ENCODE measurements at places on chromosomes 2 and 18.
A peak's percentile ranks its signal among the peaks of the same experiment; 100 is the strongest.

DNA sequence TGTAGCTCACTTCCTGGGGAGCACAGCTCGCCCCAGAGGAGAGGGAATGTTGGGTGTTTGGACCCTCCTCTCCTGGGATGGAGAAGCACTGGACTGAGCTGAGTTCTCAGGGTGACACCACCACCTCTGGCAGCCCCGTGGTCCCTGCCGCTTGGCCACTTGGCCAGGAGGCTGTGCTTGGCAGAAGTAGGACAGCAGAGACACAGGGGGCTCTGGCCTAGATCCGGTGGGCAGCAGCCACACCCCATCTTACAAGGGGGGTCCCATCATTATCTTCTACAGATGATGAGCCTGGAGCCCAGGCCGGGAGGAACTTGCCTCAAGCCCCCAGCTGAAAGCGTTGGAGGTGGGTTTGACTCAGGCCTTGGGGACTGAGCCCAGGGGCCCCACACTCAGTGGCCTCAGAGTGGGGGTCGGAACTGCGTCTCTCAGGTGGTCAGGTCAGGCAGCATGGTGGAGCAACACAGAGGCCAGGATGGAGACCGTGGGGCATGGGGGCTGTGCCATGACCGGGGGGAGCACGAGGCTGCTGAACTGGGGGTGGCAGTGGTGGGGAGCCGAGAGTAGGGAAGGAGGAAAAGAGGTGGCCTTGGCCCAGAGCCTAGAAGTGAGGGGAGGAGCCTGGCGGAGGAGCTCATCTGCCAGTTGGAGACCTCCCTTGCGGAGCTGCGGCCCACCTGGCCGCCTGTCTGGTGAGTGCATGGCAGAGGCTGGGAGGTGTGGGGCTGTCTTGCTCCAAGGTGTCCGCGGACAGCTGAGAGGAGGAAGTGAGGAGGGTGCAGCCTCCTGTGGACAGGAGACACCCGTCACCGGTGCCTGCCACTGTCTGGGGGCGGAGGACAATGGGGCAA lies 63.6 kb upstream of the HDAC4 start:
- H3K27me3 ChIP-seq = peaks cover 9% of the 10 kb centered on the region
- H3K4me1 ChIP-seq = no peaks in the 10 kb centered on the region
- H3K36me3 ChIP-seq = no peaks in the 10 kb centered on the region
- no peak overlapping the region for H3K4me3 ChIP-seq
- DNase-seq = peak; percentile 13

DNA sequence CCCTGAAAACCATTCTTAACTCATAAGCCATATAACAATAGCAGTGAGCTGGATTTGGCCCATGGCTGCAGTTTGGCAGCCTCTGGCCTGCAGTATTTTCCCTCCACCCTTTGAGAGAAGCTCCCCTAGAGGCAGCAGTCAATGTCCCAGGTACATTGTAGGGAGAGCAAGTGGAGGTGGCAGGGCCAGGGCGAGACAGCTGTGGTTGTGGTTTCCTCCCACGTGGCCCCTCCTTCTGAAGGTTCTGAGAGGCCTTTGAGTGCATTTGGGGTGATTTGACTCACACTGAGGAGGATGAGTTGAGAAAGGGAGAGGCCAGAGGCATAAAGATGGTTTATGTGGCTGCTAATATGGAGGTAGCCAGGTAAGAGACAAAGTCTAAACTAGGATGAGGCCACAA lies 45.5 kb upstream of the LDAH start:
- H3K36me3 ChIP-seq = no peaks in the 10 kb centered on the region
- H3K4me3 ChIP-seq = no peak overlapping the region
- no peak overlapping the region for H3K27ac ChIP-seq
- no peak for DNase-seq
- H3K4me1 ChIP-seq = no peaks in the 10 kb centered on the region

DNA sequence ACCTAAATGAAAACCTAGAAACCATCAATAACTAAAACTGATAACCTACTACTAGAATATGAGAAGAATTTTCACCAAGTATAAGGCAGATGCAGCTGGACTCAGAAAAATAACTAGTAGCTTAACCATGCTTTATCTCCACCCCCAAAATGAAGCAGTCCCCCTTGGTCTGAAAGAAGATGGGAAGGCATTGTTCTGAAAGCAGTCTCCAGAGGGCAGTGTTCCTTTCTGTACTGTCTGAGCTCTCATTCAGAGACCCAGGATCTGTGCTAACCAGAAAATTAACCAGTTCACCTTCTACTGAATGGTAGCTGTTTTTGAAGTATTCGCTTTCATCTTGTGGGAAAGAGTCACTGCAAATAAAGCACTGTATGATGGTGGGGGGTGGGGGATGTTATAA lies 273.0 kb downstream of the PDE11A start:
- H3K27ac ChIP-seq = no peak overlapping the region
- H3K4me3 ChIP-seq = no peak overlapping the region
- H3K36me3 ChIP-seq = no peaks in the 10 kb centered on the region
- no peak for DNase-seq

DNA sequence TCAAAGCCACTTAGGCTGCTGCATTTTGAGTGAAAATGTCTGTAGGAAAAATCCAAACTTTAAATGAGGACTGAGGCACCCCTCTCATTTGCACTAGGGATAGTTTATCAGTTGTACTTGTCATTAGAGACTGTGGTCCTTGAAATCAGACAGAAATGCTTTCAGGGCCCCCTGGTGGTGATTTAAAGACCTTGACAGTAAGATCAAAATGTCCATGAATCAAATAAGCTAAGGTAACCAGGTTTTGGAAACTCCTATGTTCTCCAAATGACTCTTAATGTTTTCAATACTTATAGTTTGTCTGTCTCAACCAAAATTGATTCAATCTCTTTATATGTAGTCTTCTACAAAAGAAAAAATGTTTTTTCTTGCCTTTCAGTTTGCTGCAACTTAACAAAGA lies 28.8 kb upstream of the DDX18 start:
- no peak overlapping the region for H3K4me3 ChIP-seq
- DNase-seq = no peak
- no peaks in the 10 kb centered on the region for H3K4me1 ChIP-seq
- no peaks in the 10 kb centered on the region for H3K27me3 ChIP-seq
- H3K27ac ChIP-seq = no peak overlapping the region
- H3K36me3 ChIP-seq = no peaks in the 10 kb centered on the region
